Right kidney (tissue), 9 donors: ENCODE measurements at places on chromosomes 11 and 22.

DNA sequence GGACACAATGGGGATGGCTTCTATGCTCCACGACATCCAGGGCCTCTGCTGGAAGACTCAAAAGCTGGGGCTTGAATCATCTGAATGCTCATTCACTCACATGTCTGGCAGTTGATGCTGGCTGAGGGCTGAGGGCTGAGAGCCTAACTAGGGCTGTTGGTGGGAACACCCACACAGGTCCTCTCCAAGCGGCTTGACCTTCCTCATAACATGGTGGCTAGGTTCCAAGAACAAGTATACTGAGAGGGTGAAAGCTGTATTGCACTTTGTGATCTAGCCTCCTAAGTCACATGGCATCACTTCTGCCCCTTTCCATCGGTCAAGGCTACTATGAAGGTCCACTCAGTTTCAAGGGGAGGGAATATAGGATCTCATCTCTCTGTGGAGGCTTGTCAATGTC is 7.5 kb downstream of the TMEM151A start:
- no peak for DNase-seq

- no peak for DNase-seq
These were observed 98.2 kb downstream of the LDLRAD3 start for GRCh38 chr11:36041988-36042611.

GRCh38 chr11:69949327-69949726 is 128.8 kb upstream of the ANO1 start:
- DNase-seq, result no peak

GRCh38 chr11:18624161-18624560 is 10.0 kb downstream of the SPTY2D1 start:
- no peak for DNase-seq

- DNase-seq, result no peak
These were observed 100.6 kb downstream of the RRAS2 start for GRCh38 chr11:14258221-14258935.
